Hair follicular keratinocyte (primary cell): ENCODE measurements at places on chromosomes 6 and 20. TPM values are rescaled to one million over a fixed set of nuclear protein-coding genes. Genes with fewer than 3 reads are reported as not detected.

HFE gene
- total RNA-seq: 9.2 and 14.1 TPM in 2 replicates

FAM83C gene
- total RNA-seq: 0.62 and 1.0 TPM in 2 replicates

NR2E1 gene
- not detected in 2 replicates for total RNA-seq

HTR1E gene
- not detected in 2 replicates for total RNA-seq

PLAGL1 gene
- total RNA-seq: 0.62 and 3.6 TPM in 2 replicates

CPNE1 gene
- total RNA-seq: 131 TPM in 2 replicates

ZNF391 gene
- total RNA-seq: 1.2 and 2.5 TPM in 2 replicates

DDX43 gene
- total RNA-seq: 0.78 and 1.6 TPM in 2 replicates

SAPCD1 gene
- total RNA-seq: 0.70 and 1.5 TPM in 2 replicates

PTCRA gene
- not detected in 2 replicates for total RNA-seq
